Pulmonary artery endothelial cell (primary cell): ENCODE measurements at places on chromosomes 7 and 10. TPM values are rescaled to one million over a fixed set of nuclear protein-coding genes. Genes with fewer than 3 reads are reported as not detected.

Gene OR2A1
- total RNA-seq = 0.07 TPM in 1 of 2 replicates, not detected in the other

Gene H2BK1
- not detected in 2 replicates for total RNA-seq

Gene SCIN
- total RNA-seq = under 0.01 and 0.18 TPM in 2 replicates

Gene CALML5
- total RNA-seq = not detected in 2 replicates

Gene PON1
- total RNA-seq = not detected in 2 replicates

GRCh38 chr10:3095373-3096139 is 28.2 kb downstream of the PFKP start:
- peak; percentile 97 for DNase-seq

DNA sequence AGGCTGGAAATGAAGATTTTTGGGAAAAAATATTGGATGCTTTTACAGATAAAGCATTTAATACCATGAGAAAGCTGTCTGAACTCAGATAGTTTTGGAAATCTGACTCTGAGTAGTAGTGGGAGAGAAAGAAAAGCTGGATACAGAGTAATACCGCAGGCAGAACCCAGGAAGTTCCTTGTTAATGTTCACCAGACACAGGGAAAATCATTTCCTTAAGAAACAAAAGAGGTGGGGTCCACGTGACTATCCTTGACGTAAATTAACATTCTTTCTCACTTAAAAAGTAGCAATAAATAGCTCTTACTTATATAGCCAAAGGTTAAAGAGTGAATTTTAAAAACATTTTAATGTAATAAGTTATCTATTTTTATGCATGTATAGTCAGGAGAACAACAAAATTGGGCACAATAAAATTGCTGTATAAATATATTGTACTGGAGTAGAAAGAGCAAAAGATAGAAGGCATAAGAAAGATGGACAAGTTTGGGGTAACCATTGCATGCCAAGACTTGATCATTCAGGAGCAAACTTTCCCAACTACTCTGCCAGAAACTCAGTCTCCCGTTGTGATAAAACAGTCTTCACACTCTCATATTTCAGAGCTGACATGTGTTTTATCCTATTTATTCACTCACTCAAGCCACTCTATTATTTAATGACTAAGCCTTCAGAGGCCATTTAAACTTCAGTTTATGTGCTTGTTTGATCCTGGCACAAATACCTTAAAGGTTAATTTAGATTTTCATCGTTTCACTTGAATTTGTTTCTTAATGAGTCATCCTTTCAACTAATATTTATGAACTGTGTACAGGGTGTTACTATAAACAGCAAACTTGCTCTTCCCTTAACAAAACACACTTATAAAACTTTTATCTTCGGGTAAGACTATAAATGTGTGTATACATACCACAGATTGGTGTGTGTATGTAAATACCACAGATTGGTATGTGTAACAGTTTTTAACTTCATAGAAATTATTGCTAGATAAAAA is 143.1 kb downstream of the GNAI1 start:
- DNase-seq = peak; percentile 40

GRCh38 chr7:107029061-107029763 is 15.3 kb upstream of the PRKAR2B start:
- no peak for DNase-seq

- no peak for DNase-seq
Measured at GRCh38 chr7:50145801-50146338, 52.8 kb upstream of the ZPBP start.

DNA sequence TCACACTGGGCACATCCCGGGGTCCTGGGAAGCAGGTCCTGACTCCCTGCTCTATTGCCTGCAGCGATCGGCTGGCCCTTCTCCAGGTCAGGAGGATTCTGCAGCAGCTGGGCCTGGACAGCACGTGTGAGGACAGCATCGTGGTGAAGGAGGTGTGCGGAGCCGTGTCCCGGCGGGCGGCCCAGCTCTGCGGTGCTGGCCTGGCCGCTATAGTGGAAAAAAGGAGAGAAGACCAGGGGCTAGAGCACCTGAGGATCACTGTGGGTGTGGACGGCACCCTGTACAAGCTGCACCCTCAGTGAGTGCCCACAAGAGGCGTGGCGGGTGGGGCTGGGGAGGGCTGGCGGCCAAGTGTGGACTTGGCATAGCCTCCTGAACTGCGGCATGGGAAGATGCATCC is 12.8 kb upstream of the HK1 start:
- DNase-seq = no peak

DNA sequence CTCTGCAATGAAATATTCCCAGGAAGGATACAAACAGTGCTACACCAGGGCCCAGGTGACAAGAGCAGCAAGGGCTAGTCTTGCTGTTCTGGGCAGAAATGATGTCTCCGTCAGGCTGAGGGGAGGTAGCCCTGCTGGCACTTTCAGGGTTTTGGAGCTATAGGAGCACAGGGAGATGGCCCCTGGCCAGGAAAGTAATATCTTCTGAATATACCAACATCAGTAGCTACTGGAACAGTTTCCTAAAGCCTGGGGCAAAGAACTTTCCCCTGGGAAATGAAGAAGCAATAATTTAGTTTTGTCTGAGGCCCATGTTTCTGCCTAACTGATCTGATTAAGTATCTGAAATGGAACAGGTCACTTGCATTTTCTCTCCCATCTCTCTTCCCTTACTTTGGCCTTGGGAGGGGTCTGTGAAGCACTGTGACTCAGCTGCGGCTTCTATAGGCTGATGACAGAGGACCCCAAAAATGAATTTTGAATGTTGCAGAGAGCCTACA is 489.1 kb upstream of the PODXL start:
- no peak for DNase-seq

- DNase-seq = no peak
Measured at GRCh38 chr10:94361171-94361794, 1.5 kb downstream of the NOC3L start.

GRCh38 chr7:103859709-103860108 is 129.7 kb downstream of the RELN start:
- no peak for DNase-seq

GRCh38 chr10:110666673-110667072 is 22.5 kb downstream of the RBM20 start:
- DNase-seq = no peak

DNA sequence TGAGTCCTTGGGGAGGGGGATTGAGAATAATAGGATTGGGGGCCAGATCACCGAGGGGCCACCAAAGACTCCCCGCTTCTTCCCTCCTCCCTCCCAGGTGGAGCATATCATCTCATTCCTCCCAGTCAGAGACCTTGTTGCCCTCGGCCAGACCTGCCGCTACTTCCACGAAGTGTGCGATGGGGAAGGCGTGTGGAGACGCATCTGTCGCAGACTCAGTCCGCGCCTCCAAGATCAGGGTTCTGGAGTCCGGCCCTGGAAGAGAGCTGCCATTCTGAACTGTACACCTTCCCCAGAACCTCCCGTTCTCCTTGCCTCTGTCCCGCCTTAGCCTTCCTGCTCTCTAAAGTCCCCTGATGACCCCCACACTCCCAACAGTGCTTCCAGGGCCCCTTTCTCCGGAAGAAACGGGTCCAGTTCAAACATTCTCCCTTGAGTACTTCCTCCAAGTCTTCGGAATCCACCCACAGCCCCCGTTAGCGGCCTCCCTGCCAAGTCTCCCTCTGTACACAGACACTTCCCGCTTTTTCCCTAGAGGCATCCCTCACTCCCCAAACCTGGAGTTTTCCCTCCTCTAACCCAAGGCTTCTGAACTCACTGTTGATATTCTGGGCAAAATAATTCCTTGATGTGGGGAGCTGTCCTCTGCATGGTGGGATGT is 4.1 kb downstream of the FBXO24 start:
- no peak for DNase-seq

- peak; percentile 27 for DNase-seq
Measured at GRCh38 chr7:23462846-23463245, 7.4 kb downstream of the IGF2BP3 start.

GRCh38 chr10:102449321-102450123 is 1.8 kb downstream of the C10orf95 start:
- DNase-seq = no peak

- peak; percentile 30 for DNase-seq
Measured at GRCh38 chr7:137953665-137954470, 48.0 kb downstream of the CREB3L2 start.
